Ecto neural progenitor cell (in vitro differentiated cells): ENCODE measurements at places on chromosomes 7 and 10.

DNA sequence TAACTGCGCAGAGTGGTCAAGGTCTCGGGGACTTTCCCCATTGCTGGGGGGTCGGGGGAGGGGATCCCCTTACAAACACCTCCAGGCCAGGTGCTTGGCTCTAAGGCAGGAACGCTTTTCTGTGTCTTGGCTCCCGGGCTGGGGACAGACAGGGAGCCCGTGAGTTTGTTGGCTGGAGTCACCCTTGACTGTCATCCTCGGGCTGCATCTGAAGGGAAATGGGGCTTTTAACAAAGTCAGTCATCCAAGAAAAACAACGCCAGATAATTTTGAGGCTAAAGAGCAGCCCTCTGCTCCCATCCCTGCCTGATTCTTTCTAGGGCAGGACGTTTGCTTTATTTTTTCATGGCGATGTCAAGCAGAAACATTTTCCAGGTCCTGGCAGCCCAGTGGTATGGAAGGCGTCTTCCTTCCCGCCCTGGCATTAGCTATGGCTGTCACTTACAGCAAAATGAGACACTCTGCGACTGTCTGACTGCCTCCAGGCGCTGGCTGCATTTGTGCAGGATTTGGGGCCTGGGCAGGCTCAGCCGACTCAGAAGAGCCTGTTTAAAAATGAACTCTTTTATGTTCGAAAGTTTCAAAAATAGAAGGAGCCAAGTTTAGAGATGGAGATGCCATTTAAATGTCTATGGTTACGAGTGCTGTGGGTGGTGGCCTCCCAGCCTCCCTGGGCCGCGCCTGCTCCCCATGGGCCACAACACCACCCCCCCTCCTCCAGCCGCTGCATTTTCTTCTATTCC is 54.7 kb upstream of the TNS3 start:
- DNase-seq = no peak

GRCh38 chr10:96334616-96335526 is 23.9 kb downstream of the OPALIN start:
- no peak for DNase-seq

- DNase-seq = no peak
Measured at GRCh38 chr10:35706959-35707358, 64.9 kb upstream of the FZD8 start.

GRCh38 chr7:119783799-119784198 is 489.2 kb upstream of the KCND2 start:
- DNase-seq = no peak

DNA sequence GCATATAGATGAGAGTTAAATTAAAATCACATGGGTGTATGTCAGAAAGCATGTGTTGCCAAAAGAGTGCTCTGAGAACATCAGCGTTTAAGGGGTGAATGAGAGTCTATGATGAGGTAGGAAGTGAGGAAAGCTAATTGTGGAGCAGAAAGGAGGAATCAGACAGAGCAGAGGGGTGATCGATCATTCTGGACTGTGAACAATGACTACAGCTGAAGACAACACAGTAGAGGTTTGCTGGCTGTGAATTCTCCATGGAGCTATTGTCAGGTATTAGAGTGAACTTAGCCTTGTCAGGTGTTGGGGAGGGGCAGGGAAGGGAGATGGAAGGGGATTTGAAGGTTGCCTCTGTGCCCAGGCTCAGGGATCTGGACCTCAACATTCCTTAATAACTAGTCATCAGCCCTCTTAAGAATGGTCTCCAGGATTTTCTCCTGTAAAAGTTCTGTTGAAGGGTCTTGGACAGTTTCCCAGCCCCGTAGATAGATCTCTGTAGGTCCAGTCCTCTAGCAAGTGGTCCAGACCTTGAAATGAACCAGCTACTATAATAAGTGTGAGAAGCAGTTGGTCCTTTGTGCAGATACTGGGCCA is 57.1 kb downstream of the KIF5B start:
- DNase-seq = no peak

DNA sequence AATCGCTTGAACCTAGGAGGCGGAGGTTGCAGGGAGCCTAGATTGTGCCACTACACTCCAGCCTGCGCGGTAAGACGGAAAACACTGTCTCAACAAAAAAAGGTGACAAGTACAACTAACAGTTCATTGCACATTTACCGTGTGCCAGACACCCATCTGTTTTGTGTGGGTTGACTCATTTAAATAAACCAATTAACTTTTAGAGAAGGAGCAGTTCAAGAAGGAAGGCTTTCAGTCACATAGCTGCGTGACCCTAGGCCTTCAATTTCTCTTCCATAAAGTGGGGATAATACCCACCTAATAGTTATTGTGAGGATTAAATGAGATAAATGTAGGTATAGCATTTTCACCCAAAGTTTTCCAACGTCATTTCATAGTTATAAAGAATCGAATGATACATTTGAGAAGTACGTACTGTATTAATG is 52.3 kb upstream of the KDM7A start:
- DNase-seq = no peak

DNA sequence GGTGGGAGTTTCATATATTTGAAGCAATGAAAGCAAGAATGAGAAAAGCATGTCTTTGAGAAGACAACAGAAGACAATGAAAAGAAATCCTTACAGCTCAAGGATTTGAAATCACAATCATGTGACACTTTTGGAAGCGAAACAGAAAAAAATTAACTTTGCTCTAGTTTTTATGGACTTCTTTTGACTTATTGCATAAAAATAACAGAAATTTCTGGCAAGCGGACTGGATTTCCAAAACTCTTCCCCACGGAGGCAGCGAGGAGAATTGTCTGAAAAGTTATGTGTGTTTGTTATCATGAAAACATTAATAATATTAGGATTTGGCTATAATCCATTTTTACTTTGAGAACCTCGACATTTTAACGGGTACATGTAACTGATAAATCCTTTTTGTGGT is 223.3 kb downstream of the LRMDA start:
- no peak for DNase-seq

DNA sequence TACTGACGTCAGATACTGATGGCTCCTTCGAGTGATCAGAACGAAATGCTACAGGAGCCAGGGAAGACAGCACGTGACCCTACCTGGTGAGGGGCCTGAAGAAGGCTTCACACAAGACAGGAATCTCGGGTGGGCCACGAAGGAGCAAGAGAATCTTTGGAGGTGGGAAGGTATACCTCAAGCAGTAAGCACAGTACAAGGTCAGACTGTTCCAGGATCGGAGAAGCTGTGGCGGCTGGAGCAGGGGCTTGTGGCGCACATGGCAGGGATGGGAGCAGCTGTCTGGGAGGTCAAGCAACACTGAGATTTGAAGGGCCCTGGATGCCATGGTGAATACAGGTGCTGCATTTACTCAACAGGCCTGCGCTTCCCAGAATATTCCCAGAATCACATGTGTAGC is 45.4 kb downstream of the C10orf143 start:
- no peak for DNase-seq

GRCh38 chr10:29784175-29784773 is 149.5 kb upstream of the SVIL start:
- no peak for DNase-seq

GRCh38 chr10:26044141-26044749 is 110.2 kb downstream of the MYO3A start:
- DNase-seq = no peak

DNA sequence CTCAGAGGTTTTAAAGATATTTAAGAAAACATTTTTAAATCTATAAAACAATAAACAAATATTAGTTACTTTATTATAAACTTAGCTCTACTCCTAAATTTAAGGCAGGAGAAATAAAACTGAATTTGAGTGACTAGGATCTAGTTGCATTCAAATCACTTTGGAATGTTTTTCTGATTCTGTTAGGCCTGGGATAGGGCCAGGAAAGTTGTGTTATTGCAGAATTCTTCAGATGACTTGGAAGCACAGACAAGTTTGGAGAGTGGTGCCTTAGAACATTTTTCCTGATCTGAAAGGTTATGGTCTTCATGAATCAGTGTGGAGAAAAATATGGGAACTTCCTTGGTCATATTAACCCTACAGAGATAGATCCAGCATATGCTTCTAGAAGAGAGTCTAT is 15.6 kb upstream of the SLC25A13 start:
- DNase-seq = no peak

GRCh38 chr10:124353896-124354295 is 64.8 kb downstream of the OAT start:
- no peak for DNase-seq

- DNase-seq = no peak
Measured at GRCh38 chr10:91006752-91007346, 86.0 kb upstream of the ANKRD1 start.

DNA sequence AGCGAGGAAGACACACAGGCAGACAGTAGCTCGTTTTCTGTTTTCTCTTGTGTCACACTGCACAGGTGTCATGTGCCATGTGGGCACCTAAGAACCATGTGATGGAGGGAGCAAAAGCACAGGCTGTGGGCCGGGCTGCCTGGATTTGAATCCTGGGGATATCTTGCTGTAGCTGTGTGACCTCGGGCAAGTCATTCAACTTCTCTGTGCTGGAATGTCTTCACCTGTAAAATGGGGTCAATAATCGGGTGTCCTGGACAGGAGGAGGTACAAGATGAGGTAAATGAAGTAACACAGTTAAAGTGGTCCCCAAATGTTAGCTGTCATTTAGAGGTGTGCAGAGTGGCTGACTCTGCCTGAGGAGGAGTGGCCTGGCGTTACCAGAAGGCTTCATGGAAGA is 246.9 kb downstream of the RPS24 start:
- DNase-seq = no peak

DNA sequence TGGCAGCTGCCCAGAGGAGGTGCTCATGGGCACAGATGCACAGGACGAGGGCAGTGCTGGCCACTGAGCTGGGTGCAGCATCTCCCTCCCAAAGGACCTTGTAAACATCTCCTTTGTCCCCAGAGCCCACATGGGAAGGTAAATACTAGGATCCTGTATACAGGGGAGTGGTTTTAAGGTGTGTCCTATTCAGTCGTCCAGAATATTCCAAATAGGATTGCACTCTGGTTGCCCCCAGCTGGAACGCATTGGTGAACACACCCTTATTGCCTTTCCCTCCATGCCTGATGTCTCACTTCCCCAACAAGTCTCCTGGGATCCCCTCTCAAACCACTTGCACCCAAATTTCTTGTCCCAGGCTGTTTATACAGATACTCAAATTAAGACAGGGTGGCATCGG is 152.0 kb upstream of the PCBD1 start:
- DNase-seq = no peak

- no peak for DNase-seq
Measured at GRCh38 chr10:97399843-97400545, 1.1 kb downstream of the RRP12 start.

DNA sequence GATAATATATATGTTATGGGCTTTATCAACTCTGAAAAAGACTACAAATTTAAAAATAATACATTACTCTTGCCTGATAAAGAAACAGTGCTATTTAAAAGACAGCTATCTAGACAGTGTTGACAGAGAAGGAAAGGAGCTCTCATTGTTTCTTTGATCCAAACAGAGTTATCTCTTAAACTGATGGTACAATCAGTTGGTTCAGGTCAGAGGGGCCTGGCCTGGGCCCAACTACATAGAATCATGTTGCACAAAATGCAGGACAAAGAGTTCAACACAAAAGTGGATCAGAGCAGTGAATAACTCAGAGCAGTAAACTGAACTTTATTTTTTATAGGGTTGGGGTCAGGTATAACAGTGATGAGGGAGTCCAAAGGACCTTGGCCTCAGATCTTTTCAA is 33.8 kb upstream of the SEMA3D start:
- no peak for DNase-seq

DNA sequence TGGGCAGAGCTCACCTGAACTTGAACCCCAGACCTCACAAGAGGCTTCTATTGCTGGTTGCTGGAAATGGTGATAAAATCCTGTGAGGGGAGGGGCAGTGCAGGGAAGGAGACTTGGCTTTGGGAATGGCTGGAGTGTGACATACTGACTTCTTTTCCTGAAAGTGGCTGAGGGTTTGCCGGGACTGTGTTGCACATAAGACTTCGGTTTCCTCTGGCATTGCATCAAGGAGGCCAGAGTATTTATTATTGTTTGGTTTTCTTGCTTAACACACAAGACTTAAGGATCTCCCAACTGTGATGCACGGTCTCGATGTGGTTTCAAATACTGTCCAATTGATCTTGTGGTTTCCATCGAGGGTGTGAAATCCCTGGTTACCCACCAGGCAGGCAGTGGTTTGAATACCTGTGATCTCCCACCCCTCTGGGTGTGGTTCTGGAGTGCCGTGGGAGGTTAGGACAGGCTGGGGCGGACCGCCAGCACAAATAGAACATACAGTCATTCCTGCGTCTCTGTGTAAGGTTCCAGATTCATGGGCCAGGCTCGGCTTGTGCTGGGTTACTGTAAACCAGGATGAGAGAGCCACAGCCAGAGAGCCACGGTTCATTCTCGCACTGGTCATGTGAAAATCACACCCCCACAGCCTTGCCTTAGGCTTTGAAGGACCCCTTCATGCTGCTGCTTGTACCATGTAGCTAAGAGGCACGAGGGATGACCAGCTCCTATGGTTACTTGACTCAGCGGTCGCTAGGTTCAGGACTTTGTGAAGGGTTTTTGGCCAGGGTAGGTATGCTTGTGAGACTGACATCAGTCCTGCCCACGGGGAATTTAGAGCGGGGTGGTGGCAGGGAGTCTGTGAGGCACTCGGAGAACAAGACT is 39.2 kb downstream of the WBP1L start:
- DNase-seq = no peak
